ENCODE measurements at places on chromosomes 4 and X. TPM values are rescaled to one million over a fixed set of nuclear protein-coding genes. Genes with fewer than 3 reads are reported as not detected.

RBMXL3 gene
- not detected for total RNA-seq

DNA sequence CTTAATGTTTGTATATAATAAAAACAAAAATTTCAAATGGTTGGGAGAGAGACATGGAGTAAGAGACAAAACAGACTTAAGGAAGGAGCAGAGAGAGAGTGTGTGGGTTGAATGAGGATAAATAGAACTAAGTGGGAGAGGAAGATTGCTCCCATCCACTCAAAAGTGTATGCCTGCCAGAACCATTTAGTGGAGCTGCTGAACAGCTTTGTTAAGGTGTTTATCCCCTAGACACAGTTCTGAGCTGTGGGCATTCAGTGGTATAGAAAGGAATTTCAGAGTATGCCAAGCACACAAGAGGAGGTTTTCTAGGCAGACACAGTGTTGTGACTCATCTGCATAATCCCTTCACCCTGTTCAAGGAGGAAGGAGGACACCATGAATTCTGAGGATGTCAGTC is 508.6 kb upstream of the EPHA5 start:
- no peaks in the 10 kb centered on the region for H3K4me1 ChIP-seq
- H3K27ac ChIP-seq, result no peak overlapping the region
- H3K4me3 ChIP-seq, result no peak overlapping the region
- no peaks in the 10 kb centered on the region for H3K36me3 ChIP-seq
- DNase-seq, result no peak

DNA sequence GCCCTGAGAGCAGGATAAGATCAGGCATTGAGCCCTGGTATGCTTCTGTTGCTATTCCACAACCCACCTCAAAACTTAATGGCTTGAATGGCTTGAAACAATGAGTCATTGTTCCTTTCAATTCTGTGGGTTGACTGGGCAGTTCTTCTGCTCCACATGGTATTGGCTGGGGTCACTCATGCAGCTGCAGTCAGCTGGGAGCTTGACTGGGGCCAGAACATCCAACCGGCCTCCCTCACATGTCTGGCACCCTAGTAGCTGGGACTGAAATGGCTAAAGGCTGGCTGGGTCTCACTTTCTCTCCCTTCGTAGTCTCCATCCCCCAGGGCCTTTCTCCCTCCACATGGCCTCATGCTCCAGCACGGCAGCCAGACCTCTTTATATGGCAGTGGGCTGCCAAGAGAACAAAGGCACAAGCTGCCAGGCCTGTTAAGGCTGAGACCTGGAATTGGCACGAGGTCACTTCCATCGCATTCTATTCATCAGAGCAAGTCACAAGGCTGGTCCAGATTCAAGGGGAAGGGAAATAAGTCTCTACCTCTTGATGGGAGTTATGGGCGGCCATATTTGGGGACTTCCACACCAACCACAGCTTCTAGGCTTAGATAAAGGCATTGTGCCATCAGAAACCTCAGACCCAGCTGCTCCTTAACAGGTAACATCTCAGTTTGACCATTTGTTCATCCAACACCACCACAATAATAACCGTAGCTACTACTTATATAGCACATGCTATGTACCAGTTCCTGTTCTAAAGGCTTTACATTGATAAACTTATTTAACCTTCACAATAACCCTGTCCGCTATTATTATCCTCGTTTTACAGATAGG is 159.7 kb upstream of the ATP6AP2 start:
- H3K27ac ChIP-seq, result no peak overlapping the region
- H3K4me1 ChIP-seq, result no peaks in the 10 kb centered on the region
- no peak overlapping the region for H3K4me3 ChIP-seq
- no peaks in the 10 kb centered on the region for H3K36me3 ChIP-seq

GRCh38 chr4:38560340-38560739 is 103.7 kb upstream of the KLF3 start:
- H3K4me1 ChIP-seq, result no peaks in the 10 kb centered on the region
- H3K27me3 ChIP-seq, result no peaks in the 10 kb centered on the region
- DNase-seq, result no peak
- no peak overlapping the region for H3K27ac ChIP-seq

GRCh38 chr4:47434931-47435330 is 28.6 kb downstream of the COMMD8 start:
- H3K27me3 ChIP-seq, result no peaks in the 10 kb centered on the region
- H3K4me3 ChIP-seq, result no peak overlapping the region
- H3K36me3 ChIP-seq, result no peaks in the 10 kb centered on the region

All from right lobe of liver (tissue), 6 donors.